H7 (cell line): ENCODE measurements at places on chromosomes 7 and 10.

DNA sequence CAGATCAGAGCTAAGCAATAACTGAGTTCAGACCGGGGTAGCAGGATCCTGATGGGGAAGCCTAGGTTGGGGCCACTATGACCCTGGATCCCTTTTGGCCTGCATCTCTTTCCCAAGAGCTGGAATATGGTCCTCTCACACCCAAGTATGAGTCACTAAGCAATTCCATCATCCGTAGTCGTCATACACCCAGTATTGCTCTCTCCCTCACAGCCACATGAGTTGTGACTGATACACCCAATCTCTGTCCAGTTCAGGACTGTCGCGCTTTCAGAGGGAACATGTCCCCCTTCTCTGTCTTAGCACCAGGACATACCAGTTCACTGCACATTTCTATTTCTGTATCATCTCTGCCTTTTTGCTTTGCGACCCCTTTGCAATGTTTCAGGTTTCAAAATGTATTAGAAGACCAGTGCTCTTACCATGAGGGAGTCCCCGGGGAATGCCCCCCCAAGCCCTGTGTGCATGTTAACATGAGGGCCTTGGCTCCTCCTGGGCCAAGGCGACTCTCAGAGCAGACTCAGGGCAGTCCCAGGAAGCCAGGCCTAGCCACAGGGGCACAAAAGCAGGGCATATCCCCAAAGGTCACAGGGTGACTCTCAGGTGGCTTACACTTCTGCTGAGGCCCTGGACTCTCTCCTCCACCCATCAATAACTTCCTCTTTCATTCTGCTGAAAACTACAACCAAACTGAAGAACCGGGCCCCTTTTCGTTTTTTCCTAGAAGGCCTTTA is 75.3 kb upstream of the SAMD8 start:
- DNase-seq: no peak

DNA sequence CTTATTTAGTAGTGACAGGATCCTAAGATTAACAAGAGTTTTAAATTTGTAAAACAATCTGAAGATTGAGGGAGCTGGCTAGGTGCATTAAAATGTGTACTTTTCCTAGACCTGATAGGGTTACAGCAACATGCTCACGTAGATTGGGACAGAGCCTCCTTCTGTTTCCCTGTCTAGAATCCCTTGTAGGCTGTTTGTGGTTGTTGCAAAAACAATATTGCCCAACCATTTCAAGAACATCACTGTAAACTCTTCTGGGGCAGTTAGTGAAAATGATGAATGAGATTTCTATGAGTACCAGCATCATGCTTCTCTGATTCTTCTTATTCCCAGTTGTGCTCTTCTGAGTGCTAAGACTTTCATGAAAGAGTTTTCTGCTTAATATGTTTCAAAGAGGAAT is 14.7 kb upstream of the CPED1 start:
- no peak for DNase-seq

- DNase-seq: no peak
Observed at GRCh38 chr7:89002981-89003956, 207.7 kb upstream of the TEX47 start.

GRCh38 chr10:25159591-25159990 is 15.2 kb upstream of the GPR158 start:
- no peak for DNase-seq

DNA sequence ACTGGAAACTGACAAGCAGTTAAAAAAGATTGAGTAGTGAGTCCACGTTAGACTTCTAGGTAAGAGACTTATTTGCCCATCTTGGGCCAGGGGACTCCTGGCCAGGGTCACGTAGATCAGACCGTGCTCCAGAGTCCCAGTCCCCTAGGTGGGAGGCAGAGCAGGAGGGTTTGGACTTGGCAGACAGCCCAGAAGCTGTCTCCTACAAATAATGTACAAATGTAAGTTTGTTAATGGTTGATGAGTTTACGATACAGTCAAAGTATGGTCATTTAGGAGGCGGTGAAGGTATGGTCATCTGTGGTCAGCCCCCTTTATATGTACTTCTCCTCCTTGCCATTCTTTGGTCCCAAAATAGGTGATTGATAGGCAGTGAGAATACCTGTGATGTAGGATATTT is 28.2 kb downstream of the INPP5F start:
- no peak for DNase-seq

DNA sequence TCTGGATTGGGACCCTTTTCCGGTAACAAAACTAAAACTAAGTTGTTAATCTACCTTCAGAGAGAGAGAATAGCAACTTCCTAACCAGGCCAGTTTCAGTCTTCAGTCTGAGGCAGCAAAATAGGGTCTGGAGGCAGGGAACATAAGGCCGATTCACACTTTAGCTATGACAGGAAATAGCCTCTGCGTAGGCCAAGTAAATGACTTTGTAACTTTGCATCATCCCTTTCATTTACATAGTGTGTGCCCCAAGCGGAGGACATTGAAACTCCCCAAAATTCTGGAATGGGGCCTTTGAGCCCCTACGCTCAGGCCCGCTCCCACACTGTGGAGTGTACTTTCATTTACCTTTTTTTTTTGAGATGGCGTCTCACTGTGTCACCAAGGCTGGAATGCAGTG is 1.7 kb upstream of the UPP1 start:
- DNase-seq: no peak

- DNase-seq: no peak
Observed at GRCh38 chr7:17697128-17697881, 243.0 kb downstream of the SNX13 start.

- DNase-seq: no peak
Observed at GRCh38 chr7:95758187-95758586, 14.2 kb upstream of the DYNC1I1 start.

GRCh38 chr7:50734246-50734645 is 48.5 kb downstream of the GRB10 start:
- DNase-seq: no peak

GRCh38 chr7:122416336-122416735 is 111.8 kb upstream of the FEZF1 start:
- DNase-seq: no peak

DNA sequence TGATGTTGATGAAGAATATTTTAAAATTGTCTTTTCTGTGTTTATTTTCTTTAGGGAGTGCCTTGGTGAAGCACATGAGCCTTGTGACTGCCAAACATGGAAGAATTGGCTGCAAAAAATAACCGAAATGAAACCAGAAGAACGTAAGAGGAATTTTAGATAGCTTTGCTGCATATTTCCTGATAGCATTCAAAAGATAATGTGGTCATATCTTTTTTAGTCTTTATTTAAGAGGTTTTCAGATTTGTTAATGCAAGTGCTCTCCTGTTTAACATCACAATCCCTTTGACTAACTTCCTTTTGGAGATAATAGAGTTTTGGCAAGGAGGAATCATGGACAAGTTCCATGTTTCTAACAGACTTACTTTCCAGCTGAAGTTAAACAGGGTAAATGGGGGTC is 85.2 kb upstream of the GATAD1 start:
- no peak for DNase-seq

DNA sequence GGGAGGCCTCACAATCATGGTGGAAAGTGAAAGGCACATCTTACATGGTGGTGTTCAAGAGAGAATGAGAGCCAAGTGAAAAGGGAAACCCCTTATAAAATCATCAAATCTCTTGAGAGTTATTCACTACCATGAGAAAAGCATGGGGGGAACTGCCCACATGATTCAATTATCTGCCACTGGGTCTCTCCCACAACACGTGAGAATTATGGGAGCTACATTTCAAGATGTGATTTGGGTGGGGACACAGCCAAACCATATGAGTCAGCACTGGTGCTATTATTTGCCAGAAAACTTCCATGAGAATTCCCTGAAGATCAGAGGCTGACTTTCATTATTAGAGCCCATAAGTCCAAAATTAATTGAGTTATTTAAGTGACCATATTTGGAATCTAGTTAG is 1001.2 kb upstream of the POT1 start:
- no peak for DNase-seq

- no peak for DNase-seq
Observed at GRCh38 chr7:8343556-8343955, 81.6 kb upstream of the ICA1 start.

- DNase-seq: no peak
Observed at GRCh38 chr7:71905821-71906220, 506.3 kb downstream of the CALN1 start.

GRCh38 chr7:51188987-51189386 is 127.6 kb downstream of the COBL start:
- no peak for DNase-seq

- DNase-seq: no peak
Observed at GRCh38 chr7:70355198-70356020, 757.1 kb downstream of the AUTS2 start.

GRCh38 chr10:133093291-133093690 is 5.6 kb downstream of the ADGRA1 start:
- no peak for DNase-seq

- DNase-seq: no peak
Observed at GRCh38 chr10:80660736-80661135, 123.0 kb downstream of the SH2D4B start.

DNA sequence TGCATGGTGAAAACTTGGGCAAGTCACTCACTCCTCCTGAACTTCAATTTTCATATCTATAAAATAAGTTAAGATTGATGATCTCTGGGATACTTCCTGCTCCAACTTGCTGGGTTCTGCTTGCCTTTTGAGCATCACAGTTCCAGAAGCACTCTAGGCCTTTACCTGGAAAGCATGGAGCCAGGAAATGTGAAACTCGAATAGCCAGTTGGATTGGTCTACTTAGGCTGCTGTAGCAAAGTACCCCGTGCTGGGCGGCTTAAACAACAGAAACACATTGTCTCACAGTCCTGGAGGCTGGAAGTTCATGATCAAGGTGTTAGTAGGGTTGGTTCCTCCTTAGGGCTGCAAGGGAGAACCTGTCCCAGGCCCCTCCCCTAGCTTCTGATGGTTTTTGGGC is 64.5 kb downstream of the NAMPT start:
- DNase-seq: no peak

DNA sequence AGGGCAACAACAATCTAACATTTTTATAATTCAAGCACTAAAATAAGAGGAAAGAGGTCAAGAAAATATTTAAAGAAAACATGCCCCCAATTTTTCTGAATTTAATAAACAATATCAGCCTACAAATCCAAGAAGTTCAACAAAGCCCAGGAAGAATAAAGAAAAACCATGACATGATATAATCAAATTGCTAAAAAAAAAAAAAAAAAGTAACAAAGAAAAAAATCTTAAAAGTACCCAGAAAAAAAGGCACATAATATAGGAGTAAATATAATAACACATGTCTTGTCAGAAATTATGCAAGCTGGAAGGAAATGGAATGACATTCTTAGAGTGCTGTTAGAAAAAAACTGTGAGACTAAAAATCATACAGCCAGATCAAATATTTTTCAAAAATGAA is 151.4 kb downstream of the IMMP2L start:
- DNase-seq: no peak

- no peak for DNase-seq
Observed at GRCh38 chr10:78397786-78398185, 364.1 kb downstream of the RPS24 start.

DNA sequence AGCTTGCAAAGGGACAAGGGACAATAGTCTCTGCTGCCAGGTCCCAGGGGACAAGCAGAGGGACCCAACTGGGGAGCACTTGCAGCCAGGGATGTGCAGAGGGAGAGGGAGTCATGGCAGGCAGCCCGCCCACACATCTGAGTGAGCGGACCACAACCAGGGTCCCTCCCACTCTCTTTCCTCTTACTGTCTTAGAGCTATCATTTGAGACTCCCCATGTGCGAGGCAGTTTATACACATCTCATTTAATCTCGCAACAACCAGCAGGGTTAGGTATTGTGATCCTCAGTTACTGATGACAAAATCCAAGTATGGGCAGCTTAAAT is 70.2 kb downstream of the BEND7 start:
- DNase-seq: no peak

- no peak for DNase-seq
Observed at GRCh38 chr10:124614003-124614659, 130.0 kb downstream of the FAM53B start.
